ENCODE measurements at places on chromosomes 6 and 20.

GRCh38 chr6:28880519-28880893, 43.3 kb downstream of the TRIM27 start:
- no peak for DNase-seq

- DNase-seq, result no peak
Measured at GRCh38 chr6:151082079-151082478, 157.7 kb upstream of the AKAP12 start.

DNA sequence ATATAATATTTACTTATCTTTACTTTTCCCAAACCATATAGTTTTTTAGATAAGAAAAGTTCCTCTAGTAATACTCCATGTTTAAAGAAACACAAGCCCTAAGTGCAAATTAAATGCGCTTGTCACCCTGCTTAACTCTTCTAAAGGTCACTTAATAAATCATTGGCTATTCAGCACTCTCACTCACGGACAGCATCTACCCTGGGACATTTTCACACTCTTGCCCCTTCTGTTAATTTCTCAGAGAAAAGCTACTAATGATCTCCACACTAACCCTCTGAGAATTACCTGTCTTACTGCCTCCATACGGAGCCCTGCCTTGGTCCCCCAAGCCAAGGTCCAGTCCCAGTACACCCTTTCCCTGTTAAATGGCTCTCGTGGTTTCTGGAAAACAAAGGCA, 102.2 kb downstream of the NRN1 start:
- no peak for DNase-seq

- no peak for DNase-seq
Measured at GRCh38 chr20:12112089-12112474, 194.4 kb downstream of the BTBD3 start.

GRCh38 chr6:159821122-159821521, 21.0 kb downstream of the PNLDC1 start:
- no peak for DNase-seq

DNA sequence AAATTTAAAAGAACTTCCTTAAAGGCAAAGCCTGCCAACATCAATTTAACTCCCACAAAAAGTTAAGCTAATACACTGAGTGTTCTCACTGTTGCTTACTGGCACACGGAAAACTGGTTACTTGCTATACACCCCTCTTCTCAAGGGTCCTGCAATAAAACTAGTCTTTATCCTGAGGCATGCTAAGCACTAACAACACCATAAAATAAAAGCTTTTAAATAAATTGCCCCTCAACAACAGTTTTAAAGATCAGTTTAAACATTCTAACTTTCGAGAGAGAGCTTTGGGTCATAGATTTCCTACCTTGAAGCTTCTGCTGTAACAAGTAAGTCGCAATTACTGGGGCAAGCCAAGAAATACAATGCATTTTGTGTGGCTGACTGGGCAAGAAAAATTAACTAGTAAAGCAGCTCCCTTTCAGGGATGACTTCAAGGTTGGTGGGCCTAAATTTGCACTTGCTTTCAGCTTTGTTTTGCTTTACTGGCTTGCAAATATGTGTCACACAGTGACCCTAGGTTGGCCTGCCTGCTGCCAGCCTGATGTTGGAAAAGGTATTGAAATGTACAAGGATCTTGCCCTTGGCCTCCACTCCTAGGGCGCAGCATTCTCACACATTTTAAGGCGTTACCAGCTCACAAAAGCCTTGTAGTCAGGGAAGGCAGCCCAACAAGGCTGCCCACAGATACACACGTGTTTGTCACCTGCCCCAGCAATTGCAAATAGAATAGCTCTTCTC, 4.0 kb upstream of the HEY2 start:
- DNase-seq, result no peak

DNA sequence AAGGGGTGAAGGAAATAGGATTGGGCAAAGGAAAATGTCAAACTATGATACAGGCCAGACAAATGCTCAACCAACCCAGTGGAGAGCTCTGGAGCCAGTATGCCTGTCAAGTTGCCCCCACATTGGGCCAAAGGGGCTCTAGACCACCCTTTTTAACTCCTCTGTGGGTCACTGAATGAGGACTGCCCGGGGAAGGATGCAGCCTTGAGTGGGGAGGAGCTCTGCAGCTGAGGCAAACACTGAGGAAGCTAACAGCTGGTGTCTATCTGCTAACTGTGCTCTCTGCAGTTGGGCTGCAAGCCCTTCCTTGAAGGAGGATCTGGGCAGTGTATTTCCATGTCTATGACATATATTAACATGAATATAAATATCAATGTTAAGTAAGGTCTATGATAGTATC, 98.4 kb upstream of the PRSS16 start:
- DNase-seq, result no peak

- no peak for DNase-seq
Measured at GRCh38 chr6:157054531-157054979, 268.8 kb downstream of the TMEM242 start.

- DNase-seq, result no peak
Measured at GRCh38 chr20:22555791-22556564, 28.4 kb downstream of the FOXA2 start.

DNA sequence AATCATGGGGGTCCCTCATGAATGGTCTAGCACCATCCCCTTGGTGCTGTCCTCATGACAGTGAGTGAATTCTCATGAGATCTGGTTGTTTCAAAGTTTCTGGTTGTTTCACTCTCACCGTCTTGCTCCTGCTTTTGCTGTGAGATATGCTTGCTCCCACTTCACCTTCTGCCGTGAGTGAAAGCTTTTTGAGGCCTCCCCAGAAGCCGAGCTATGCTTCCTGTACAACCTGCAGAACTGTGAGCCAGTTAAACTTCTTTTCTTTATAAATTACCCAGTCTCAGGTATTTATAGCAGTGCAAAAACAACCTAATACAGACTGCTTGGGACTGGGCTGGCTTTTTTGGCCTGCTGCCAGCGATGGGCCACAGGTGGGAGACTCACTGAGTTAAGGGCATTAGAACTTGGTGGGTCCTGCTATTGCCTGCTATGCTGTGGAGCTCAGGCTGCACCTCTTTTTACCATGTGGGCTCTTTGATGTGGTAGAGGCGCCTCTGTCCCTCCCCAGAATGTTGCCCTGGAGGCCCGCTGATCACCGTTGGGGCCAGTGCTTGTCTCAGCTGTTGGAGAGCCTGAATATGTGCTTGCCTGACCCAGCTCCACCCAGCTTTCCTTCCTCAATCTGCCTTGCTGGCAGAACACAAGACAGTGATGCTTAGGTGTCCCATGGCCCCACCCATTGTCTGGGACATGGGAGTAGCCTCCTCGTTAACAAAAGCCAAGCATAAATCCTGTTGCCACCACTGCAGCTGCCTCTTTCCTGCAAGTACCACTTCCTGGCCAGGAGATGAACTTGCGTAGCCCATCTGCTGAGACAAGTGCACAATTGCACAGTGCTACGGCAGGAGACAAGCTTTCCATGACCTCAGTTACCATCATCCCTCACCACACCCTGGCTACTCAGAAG, 47.1 kb downstream of the IGF2R start:
- no peak for DNase-seq

DNA sequence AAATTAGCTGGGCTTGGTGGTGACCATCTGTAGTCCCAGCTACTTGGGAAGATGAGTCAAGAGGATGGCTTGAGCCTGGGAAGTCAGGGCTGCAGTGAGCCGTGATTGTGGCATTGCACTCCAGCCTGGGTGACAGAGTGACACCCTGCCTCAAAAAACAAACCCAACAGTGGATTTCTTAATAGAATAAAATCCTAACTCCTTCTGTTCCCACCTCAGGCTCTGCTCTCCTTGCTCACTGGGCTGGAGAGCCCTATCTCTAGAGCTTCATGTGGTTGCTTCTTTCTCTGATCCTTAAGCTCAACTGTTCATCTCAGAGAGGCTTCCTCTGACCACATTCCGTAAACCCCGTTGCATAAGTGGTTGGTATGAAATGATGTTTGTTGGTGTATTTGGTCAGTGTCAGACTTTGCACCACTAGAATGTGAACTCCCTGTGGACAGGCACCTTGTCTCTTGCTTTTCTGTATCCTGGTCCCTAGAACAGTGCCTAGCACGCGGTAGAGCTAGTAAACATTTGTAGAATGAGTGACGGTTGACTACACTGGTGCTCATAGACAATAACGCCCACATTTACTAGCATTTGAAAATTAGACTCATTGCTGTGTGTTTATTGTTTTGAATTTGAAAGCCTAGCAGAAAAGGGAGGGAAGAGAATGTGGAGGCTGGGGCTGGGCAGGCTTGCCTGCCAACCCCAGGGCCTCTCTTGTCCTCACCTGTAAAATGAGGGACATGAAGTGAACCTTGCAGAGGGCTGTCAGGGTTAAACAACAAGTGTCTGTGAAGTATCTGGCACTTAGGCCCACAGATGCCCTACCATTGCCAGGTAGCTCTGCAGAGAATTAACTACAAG, 4.2 kb downstream of the MAPRE1 start:
- no peak for DNase-seq

DNA sequence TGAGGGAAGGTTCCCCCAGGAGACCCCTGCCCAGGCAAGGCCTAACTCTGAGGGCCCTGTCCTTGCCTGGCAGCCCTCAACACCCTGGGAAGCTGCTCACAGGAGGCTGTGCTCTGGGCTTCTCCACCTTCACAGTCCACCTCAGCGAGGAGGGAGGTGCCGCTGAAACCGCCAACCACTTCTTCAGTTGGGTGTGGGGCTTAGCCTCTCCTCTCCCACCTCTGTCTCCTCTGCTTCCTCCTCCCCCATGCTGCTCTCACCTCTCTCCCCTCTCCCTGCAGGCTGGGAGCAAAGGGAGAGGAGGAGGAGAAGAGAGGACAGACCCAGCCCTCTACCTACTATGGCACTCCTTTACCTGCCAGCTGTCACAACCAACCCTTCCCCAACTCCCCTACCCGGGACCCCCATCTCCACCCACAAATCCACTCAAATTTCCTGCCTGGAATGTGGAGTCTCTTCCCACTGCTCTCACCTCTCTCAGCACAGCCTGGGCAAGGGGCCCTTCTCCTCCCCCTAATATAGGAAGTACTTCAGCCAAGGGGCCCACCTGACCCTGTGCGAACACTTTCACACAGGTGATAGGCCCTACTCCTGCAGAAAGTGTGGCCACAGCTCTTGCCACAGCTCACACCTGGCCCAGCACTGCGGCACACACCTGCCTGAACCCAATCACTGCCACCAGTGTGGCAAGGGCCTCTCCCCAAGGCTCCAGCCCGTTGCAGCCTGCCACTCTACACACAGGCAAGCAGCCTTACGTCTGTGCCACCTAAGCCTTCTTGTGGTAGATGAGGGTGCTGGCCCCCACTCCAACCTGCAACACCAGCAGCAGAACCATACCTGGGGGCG, 7.2 kb downstream of the RING1 start:
- no peak for DNase-seq

DNA sequence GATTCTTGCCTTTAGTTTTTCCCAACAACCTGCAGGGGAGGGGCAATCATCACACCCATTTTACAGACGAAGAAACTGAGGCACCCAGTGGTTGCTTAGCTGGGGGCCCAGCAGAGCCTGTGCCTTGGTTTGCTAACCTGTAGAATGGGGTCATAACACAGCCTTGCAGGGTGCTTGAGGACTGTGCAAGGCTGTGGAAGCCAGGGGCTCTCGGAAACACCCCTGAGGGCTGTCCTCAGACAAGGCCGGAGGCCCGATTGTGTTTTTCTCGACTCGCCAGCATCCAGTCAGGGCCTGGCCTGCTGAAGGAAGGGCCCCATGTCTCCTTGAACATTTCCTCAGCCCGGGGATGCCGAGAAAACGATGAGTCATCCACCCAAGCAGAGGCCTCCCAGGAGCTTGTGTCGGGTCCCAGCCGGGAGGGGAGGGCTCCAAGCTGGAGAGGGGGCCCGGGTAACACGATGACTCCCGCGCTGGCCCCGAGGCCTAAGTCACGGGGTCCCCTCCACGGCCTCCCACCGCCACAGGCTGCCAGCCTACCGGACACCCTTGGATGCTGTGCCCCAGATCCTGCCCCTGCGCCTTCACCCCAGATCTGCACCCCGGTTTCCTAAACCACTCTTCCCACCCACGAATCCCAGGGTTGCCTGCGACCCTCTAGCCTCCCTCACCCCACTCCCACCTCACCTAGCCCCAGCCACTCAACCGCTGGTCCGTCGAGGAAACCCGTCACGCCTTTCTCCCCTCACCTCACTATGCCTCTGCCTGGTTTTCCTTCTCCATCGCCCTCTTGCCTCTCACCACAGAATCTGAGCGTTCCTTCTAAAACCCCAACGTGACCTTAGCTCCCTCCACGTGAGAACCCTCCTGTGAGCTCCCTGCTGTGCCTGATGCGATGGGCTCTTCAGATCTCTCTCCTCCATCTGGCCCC, 10.6 kb downstream of the NOL4L start:
- DNase-seq, result no peak

DNA sequence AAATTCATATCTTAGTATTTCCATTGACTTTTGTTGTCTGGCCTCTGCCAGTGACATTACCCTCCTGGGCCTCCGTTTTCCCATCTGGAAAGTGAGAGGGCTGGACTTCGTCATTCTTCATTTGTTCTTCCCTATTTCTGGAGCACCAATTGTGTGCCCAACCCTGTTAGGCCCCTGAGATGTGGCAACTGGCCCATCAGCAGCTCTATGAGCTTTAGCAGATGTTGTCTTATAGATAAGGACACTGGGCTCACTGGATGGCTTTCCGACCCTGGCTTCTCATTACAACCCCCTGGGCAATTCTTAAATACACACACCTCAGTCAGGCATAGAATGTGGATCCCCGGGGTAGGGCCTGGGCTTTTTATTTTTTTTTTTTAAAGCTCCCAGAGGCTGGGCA, 14.7 kb downstream of the PABPC1L start:
- no peak for DNase-seq

- DNase-seq, result peak; percentile 94
Measured at GRCh38 chr6:106069478-106069877, 16.7 kb upstream of the PRDM1 start.

GRCh38 chr6:129114636-129115391, 231.9 kb downstream of the LAMA2 start:
- no peak for DNase-seq

DNA sequence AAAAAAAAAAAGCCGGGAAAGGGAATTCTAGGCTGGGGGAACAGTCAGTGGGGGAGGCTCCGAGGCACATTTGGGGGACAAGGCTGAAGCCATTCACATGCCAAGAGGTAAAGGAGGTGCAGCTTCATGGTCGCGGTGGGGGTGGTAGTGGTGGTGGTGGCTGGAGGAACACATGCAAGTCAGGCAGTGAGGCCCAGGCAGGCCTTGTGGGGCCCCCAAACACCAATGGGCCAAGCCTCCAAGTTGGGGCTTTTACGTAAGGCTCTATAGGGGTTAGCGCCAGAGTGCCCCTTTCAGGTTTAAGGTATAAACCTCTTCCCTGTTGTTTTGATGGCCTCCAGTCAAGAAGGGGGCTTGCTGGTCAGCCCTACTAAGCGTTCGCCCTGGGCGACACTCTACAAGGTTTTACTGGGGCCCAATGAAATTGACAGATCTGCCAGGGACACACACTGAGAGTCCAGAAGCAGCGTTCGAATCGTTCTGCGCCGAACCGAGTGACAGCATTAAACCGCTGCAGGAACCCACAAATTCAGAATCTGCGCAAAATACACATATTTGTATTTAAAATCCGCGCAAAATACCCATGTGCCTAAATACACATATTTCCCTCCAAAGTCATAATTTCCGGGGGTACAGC, 818 bp upstream of the AP5S1 start:
- no peak for DNase-seq

Measured in NCI-H187 treated with DMSO at 0.1 percent for 48 hours (cell line).